NCI-H748 treated with DMSO at 0.1 percent for 48 hours (cell line): ENCODE measurements at places on chromosomes 5 and 9.

DNA sequence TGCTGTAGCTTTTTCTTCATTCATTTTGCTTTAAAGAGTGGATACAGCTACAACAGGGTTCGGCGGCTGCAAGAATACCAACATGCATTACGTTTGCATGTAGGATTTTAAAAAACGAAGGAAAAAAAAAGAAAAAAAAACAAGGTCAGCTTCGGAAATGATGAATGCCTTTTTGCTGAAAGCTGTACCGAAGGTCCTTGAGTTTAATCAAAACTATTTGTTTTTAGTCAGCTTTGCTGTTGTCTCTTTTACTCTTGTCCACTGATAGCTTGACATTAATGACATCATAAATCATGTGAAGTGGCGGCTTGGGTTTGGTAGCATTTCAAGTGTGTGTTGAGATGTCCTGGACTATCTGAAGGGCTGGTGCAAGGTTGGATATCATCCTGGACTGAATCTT lies 779.1 kb downstream of the NR2F1-AS1 start:
- DNase-seq = peak; percentile 80

DNA sequence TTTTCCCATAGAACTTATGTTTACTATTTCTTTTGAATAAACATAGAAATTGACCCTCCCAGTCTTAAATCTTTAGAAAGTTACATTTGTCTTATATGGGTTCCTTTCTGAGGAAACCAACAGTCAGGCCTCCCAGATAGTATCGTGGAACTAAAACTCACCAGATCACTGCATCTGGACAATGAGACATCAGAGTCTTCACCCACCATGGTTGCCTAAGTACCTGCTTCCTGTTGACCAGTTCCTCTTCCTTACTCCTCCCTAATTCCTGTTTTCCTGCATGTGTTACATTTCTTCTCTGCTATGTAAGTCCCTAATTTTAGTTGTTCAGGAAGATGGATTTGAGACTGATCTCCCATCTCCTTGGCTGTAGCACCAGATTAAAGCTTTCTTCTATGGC lies 462.2 kb downstream of the DIRAS2 start:
- no peak for DNase-seq

DNA sequence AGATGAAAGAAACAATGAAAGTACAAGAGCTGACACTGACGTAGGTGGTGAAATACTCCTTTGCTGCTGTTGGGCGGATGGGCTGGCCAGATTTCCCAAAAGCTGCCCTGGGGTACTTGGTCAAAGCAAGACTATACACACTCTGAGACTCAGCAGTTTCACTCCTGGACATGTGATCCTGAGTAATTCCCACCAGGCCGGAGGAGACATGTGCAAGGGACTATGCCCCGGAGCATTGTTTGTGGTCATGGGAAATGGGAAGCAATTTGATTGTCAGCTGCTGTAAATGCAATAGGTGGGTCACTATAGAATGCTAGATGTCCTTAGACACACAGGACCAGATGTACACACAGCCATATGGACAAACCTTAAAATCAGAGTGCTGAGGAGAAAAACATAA lies 116.1 kb downstream of the DCP2 start:
- DNase-seq = no peak

GRCh38 chr5:112208699-112209615 lies 210.1 kb downstream of the EPB41L4A start:
- DNase-seq = no peak

DNA sequence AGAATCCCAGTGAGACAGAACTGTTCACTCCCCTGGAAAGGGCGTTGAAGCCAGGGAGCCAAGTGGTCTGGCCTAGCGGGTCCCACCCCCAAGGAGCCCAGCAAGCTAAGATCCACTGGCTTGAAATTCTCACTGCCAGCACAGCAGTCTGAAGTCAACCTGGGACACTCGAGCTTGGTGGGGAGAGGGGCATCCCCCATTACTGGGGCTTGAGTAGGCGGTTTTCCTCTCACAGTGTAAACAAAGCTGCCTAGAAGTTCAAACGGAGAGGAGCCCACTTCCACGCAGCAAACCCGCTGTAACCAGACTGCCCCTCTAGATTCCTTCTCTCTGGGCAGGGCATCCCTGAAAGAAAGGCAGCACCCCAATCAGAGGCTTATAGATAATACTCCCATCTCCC lies 45.1 kb upstream of the PTGER4 start:
- DNase-seq = no peak

DNA sequence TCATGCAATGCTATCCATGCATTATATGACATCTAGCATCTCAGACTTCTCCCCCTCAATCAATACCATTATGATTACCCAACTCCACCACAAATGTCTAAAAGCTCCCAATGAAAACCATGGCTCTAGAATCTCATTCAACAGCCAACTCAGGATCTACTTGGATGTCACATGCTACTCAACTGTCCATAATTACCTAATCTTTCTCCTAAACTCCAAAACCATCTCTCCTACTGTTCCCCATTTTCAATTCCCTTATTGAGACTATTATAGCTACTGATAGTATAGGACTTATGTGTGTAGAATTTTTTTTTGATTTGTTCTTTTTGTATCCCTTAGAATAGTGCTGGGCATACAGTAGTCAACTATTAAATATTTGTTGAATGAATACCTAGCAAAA lies 8.2 kb upstream of the STRBP start:
- DNase-seq = no peak

DNA sequence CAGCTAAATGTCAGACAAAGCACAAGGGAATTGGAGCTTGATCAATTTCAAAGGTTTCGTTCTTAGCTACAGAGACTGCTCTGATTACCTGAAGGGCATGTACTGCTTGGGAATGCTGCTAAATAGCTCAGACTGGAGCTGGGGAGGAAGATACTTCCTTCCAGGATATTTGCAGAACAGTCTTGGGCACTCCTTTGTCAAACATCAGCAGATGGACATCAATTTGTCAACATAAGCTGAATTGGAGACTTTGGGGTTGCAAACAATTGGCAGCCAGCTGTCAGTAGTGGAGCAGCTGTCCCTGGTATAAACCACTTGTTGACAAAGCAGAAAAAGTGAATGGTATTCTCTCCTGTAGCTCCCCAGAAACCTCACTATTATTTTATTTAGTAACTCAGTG lies 182.0 kb downstream of the CCDC192 start:
- DNase-seq = peak; percentile 62

DNA sequence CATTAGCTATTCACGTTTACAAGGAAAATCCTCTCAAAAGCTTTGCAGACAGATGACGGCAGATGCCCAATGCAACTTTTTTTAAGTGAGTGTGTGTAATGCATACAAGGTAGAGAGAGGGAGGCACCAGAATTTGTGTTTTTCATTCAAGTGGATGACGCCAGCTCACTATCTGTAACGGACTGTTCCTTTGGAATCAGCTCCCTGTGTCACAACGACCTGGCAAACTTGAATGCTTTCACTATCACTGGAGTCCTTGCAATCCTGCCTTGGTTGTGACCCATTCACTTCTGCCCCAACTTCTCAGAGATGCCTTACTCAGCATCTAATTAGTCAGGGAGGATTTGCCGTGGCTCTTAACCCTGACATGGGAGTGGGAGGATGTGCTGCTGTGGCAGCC lies 148.5 kb downstream of the BNC2 start:
- DNase-seq = no peak

GRCh38 chr9:77156646-77157371 lies 20.5 kb upstream of the VPS13A start:
- DNase-seq = no peak

DNA sequence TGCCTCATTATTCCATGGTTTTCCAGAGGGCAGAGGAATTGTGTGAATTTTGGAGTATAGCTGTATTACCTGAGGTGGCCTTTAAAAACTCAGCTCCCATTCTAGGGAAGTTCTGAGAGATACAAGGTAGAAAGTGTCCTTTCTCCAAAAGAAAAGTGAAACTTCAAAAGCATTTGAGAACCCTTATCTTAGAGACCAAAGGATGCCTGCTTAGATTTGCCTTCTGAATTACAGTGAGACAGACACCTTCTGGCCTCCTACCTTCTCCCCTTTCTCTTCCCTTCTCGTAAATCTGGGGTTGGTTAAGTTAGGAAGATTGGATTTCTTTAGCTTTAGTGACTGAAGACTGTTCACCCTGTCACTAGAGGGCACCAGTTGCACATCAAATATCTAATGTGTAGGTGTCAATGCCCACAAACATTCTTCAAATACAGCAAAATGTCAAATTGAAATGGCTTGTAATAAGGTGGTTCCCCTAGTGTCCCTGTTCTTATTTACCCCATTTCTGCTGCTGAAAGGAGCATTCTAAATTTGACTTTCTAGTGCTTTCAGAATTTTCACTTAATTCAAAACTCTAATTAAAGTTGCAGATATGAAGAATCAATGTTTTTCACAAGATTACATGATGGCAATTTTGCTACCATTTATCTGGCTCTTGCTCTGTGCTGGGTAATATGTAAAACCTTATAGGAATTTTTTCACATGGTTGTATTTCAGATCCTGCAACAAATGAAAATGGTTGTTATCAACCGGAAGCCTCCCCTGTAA lies 46.7 kb downstream of the PRRC1 start:
- DNase-seq = peak; percentile 81

DNA sequence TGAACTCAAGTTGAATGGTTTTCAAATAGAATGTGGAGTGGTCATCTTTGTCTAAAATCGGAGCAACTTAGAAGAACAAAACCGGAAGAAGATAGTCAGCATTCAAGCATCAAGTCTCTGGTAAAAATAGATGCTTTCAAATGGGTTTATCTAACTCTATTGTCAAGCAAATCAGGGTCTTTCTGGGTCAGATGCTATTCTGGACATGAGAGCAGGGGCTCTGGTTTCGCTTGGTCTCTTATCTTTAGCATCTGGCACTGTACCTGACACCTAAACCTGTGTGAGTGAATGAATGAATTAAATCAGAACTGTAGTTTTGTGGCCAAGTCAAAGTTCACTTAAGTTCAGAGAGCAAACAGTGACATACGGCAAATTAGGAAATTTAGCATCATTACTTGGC lies 173.5 kb downstream of the SLIT3 start:
- no peak for DNase-seq

DNA sequence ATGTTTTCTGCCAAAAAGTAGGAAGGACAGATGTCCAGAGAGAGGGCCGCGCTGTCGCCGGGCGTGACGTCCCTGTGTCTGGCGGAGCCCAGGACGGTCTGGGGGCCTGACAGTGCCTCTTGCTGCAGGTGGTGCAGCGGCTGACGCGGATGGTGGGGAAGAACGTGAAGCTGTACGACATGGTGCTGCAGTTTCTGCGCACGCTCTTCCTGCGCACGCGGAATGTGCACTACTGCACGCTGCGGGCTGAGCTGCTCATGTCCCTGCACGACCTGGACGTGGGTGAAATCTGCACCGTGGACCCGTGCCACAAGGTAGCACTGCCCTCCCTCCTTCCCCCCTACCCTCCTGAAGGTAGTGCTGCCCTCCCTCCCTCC lies 7.8 kb downstream of the NELFB start:
- no peak for DNase-seq

DNA sequence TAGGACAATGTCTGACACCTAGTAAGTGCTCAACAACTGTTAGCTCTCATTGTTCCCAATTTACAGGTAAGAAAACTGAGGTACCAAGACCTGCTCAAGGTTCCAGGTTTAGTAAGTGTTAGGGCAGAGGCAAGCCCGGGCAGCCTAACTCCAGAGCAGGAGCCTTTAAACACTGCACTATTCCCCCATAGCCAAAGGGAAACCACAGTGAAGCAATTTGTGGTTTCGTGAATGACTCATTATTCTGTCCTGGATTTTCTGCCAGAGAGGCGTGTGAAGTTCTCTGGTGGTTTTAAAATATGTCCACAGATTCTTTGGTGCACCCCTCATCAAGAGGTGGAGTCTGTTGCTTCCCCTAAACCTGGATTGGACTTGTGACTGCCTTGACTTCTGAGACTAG lies 1.0 kb upstream of the MCC start:
- no peak for DNase-seq

GRCh38 chr9:121675969-121676822 lies 24.8 kb downstream of the DAB2IP start:
- no peak for DNase-seq

- no peak for DNase-seq
These were observed 29.8 kb downstream of the ADAM19 start for GRCh38 chr5:157545610-157546310.

DNA sequence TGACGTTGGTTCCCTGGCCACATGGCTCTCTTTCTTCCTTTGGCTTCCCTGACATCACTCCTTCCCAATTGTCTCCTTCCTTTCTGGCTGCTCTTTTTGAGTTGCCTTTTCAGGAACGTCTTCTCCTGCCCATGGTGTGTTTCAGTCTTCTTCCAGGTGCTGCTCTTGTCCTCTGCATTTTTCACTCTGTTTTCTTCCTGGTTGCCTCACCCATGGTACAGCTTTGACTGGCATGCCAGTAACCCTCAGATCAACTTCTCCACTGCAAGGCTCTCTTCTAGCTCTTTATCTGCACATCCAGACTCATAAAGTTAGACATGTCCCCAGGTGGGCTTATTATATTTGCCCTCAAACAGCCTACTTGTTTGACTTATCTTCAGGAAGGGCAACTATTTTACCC lies 91.0 kb upstream of the ANKH start:
- DNase-seq = no peak

DNA sequence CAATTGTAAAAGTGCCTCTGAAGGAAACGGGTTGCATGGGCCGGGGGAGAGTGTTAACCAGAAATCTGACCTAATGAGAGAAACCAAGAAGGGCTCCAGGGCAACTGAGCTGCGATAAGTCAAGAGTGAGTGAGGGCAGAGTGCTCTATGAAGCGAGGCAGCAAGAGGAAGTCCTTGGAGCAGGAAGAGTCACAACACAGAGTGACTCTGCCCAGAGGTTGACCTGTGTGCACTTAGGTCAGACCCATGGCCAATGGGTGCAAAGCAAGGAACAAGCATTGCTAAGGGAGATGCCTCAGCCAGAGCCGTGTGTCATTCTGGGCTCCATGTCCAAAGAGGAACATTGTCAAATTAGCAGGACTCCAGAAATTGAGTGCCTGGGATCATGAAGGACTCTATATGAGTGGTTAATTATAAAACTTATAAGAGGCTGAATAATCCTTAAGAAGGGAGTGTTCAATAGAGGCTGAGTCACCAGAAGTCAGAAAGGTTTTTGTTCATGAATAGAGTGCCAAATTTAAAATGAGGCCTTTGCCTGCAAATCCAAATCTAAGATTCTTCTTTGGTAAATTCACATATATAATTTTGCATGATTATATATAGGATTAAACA lies 438.5 kb downstream of the MED10 start:
- DNase-seq = no peak

GRCh38 chr9:109776391-109776790 lies 3.6 kb upstream of the PALM2AKAP2 start:
- no peak for DNase-seq

- DNase-seq = no peak
These were observed 2.5 kb upstream of the MAPK9 start for GRCh38 chr5:180294411-180294810.

GRCh38 chr5:132474881-132475496 lies 15.6 kb downstream of the IRF1 start:
- DNase-seq = no peak

DNA sequence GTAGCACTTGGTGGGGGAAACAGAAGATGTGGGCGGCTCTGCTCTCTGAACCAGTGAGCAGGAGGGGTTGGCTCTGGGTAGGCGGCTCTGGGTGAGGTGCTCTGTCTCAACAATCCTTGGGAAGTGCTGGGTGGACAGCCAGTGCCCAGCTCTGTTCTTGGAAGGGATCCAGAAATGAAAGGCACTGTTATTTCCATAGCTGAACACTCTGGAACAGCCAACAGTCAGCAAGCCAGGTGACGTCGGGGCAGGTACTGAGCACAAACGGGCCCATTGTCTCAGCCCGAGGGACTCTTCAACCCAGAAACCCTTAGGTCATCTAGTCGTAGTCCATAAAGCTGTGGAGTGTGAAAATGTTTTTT lies 36.3 kb downstream of the OLFM1 start:
- DNase-seq = no peak
